Esophagus mucosa (tissue), 1 donor: ENCODE measurements at places on chromosomes 2 and 18.
A peak's percentile ranks its signal among the peaks of the same experiment; 100 is the strongest.

DNA sequence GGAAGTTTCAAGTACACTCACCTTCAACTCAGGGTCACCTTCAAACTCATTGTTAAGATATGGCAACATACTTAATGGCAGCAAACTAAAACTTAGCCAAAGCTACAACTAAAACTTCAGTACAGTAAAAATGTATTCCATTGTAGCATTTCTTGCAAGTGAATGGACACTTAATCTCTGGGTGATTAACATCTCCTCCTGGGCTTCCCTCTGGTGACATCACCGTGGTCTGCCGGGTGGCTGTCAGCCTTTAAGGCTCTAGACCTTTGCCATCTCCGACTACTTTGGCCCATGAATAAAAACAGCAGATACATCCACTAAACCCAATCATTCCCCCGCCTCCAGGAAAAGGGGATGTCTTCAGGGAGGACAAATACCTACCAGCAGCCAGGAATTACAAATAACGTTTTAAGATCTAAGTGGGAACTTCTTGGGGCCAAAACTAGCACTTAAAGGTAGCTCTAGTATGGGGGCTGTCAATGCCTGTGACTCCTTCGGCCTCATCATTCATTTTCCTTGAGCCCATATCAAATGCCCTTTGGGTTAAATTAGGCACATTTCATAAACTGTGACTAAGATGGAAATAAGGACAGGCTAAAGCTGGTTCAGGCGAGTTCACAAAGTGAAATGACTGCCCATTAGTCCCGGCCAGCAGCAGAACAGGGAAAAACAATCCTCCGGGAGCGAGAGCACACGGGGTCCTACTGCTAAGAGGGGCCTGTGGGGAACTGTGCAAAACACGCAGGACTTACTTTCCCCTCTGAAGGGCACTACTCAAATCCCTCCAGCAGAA, 1.1 kb downstream of the TFCP2L1 start:
- peak; percentile 24 for ATAC-seq

DNA sequence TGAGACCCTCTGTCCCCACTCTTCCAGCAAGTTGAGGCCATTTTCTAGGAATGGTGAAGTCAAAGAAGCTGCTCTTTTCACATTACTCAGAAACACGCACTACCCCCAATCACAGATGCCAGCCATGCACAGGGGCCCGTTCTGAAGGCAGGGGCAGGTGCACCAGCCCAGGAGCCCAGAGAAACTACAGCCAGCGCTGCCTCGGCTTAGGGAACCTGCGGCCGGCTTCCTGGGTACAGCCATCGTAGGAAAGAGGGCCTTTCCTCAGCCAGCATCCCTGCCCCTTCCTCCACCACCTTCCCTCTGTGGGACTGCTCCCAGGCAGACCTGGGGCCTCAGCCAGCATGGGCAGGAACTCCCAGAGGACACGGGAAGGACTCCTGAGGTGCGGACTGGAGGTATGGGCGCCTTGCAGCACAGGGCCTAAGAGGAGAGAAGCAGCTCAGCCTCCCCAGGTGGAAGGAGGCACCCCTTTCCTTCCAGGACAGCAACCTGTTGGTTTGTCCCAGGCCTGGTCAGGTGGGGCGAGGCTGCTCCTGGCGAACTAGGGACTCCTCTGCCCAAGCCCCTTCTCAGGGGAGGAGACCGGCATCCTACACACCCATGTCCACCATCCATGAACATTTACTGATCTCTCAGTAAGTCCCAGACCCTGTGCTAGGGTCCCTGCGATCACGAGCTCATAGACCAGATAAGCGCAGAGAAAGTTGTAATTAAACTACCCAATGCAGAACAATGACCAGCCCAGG, 99.0 kb upstream of the ID2 start:
- ATAC-seq: no peak

- no peak for ATAC-seq
Measured at GRCh38 chr18:75159646-75160356, 49.1 kb downstream of the PTGR3 start.

GRCh38 chr18:902229-902628, 2.4 kb upstream of the ADCYAP1 start:
- ATAC-seq: no peak

DNA sequence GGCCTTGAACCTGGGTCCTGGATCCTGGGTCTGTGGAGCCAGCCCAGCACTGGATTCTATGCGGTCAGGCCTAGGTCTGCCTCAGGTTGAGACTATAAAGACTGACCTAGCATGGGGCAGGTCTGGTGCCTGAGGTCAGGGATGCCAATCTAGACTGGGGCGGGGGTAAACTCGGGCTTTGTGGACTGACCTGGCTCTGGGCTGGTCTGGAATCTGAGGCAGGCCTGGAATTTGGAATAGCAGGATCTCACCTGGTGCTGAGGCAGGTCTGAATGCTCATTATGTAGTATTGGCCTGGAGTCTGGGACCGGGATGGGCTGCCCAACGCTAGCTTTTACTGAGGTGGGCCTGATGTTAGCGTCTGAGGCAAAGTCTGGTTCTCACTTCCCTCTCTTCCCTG, 256.0 kb downstream of the KIAA1328 start:
- no peak for ATAC-seq

GRCh38 chr2:218895759-218896500, 15.3 kb downstream of the WNT10A start:
- no peak for ATAC-seq

- ATAC-seq: no peak
Measured at GRCh38 chr2:21822505-21822904, 698.7 kb downstream of the TDRD15 start.

- no peak for ATAC-seq
Measured at GRCh38 chr2:25233916-25234605, 65.7 kb upstream of the POMC start.

- ATAC-seq: no peak
Measured at GRCh38 chr2:120958623-120959366, 223.1 kb downstream of the GLI2 start.

GRCh38 chr2:165911981-165912380, 41.6 kb downstream of the TTC21B start:
- no peak for ATAC-seq

DNA sequence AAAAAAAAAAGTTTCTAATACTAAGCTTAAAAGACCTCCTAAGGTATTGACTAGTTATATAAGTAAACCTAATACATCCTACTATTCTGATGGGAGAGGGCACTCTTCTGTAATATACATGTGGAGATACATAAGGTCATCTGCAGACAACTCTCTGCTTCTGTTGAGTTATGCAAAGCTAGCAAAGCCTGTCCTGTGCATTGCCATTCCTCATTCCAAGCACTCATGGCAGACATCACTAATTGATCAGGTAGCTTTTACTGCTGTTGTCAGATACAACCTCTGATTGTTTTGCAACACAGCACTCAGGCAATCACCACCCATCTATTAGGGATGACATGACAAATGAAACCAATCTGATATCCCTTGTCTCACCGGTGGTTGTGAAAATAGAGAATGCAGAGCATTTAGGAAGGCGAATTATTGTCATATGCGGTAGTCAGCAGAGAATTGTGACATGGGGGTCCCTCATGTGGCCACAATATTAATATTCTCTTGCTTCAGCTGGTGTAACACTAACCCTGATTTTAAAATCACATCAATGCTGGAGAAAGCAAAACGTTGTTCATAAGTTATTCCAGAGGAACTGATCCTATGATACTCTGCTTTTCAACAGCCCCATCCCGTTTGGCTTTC, 416.5 kb upstream of the GYPC start:
- no peak for ATAC-seq

DNA sequence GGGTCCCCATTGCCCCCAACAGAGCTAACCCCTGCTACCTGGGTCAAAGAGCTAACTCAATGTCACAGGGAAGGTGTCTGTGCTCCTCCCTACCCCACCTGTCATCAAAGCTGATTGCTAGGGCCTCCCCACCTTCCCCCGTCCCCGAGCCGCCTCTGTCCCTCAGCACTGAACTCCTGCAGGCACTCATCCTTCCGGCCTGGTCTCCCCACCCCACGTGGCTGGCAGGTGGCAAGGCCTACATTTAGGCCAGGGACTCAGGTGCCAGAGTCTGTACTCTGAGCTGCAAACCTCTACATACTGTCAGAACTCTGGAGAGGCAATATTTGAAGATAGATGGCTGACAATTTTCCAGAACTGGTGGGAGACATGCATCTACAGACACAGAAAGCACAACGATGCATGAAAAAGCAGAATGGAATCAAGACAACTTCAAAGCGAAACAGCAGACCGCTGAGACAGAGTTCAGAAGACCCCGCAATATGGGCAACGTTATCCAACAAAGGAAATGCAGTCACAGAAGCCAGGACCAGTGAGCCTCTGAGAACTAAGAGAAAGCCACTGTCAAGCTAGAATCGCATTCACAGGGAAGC, 195.8 kb downstream of the HDAC4 start:
- ATAC-seq: no peak

- no peak for ATAC-seq
Measured at GRCh38 chr2:181138816-181139215, 158.4 kb downstream of the UBE2E3 start.

DNA sequence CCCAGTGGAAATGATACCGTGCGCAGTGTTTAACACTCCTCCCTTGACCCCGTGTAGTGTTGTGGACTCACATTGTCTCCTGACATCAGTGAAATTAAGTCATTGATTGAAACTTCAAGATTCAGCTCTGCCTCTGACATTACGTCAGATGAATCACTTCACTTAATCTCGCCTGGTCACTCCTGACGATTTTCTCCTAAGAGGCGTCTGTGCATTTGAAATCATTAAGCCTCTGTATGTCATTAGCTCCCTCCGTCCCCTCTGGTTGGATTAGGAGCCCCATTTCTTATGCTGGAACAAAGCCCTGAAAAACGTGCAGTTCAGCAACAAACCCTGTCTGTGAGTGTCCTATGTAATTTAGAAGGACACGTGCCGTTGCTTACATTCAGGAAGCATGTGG, 36.7 kb upstream of the CNGA3 start:
- no peak for ATAC-seq

DNA sequence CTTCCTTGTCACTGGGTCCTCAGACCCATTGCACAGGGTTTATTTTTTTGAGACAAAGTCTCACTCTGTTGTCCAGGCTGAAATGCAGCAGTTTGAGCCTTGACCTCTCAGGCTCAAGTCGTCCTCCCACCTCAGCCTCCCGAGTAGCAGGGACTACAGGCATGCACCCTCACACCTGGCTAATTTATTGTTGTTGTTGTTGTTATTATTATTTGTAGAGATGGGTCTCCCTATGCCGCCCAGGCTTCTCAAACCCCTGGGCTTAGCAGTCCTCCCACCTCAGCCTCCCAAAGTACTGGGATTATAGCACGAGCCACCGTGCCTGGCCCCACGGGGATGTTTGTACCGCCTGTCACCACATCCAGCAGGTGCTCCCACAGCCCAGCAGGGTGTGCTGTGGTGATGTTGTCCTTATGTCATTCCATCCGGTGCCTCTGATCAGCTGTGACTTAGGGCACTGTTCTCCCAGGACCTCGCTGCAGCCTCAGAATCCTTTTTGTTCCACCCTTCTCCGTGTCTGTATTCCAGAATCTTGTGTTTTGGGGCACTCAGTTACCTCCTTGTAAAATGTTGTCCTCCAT, 182.3 kb downstream of the INO80D start:
- peak; percentile 63 for ATAC-seq

- ATAC-seq: peak; percentile 71
Measured at GRCh38 chr2:233638836-233639235, 2.6 kb downstream of the UGT1A10 start.

GRCh38 chr2:220281771-220282170, 654.3 kb downstream of the SLC4A3 start:
- ATAC-seq: no peak

DNA sequence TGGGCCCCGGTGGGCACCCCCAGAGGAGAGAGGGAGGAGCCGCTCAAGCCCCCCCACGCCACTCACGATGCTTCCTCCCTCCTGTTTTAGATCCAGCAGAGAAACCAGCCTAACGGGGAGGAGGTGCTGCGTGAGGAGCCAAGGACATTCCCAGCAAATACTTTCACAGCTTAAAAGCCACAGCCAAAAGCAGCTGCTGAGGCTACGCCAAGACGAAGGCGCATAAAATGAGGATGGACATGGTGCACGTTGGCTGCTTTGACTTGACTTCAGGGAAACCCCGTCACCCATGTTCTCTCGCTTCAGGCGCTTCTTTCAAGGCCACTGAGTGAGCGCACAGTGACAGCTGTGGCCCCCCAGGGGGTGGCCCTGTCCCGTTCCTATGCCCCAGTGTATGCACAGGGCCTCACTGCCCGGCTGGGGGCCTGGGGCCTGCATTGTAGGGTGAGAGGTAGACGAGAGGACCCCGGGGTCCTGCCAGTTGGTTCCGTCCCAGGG, 72.1 kb upstream of the PXDN start:
- no peak for ATAC-seq

DNA sequence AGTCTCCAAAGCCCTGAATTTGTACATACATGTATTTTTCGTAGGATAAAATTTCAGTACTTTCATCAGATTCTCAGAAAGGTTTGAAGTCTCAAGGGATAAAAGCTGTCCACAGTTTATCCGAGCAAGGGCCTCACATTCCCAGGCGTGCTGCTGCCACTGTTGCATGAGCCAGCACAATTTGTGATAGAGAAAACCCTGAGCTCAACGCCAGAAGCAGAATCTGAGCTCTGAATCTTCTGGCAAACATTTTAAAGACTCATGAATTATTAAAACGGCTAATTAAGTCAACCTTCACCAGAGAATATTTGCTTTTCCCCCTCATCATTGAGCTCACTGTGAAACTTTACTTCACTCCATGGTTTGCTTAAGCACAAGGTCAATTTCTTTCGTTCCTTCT, 38.5 kb upstream of the STPG4 start:
- no peak for ATAC-seq

DNA sequence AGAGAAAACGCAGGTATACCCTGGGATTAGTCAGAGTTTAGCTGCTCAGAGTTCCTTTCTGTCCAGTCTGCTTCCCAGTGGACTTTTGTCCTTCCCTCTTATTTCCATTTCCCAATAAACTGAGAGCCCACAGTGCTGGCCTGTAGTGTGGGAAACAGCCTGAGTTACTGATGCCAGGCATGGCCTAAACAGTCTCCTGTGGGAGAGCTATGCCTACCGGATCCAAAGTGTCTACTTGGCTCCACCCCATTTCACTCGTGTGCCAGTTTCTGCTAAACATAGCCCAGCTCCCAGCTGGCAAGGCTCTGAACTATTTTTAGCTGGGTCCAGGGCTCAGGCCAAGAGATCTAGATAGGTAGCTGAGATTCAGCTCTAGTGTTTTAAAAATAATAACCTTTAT, 15.6 kb upstream of the PPP1CB start:
- ATAC-seq: peak; percentile 41

- ATAC-seq: peak; percentile 61
Measured at GRCh38 chr2:43024515-43025011, 201.8 kb downstream of the ZFP36L2 start.

- no peak for ATAC-seq
Measured at GRCh38 chr2:65957454-65957853, 477.5 kb upstream of the MEIS1 start.

GRCh38 chr18:36130039-36130831, 536 bp downstream of the ELP2 start:
- no peak for ATAC-seq

- ATAC-seq: peak; percentile 42
Measured at GRCh38 chr18:1914489-1914888, 656.8 kb downstream of the METTL4 start.

GRCh38 chr2:54574107-54574859, 118.2 kb downstream of the SPTBN1 start:
- ATAC-seq: peak; percentile 42
